LHCN-M2 (cell line): ENCODE measurements at places on chromosomes 2 and 18. TPM values are rescaled to one million over a fixed set of nuclear protein-coding genes. Genes with fewer than 3 reads are reported as not detected.

DNA sequence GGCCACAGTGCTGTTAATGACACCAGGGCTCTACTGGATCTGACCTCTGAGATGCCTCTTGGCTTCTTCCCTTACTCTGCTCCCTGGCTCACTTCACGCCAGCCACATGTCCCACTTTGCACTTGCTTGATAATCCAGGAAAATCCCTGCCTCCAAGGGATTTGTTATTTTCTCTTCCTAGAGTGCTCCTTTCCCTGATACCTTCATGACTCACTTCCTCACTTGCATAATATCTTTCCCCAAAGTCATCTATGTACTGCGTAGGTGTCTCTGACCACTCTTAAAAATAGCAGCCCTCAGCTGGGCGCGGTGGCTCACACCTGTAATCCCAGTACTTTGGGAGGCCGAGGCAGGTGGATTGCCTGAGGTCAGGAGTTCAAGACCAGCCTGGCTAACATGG lies 572.3 kb downstream of the PLCL1 start:
- DNase-seq = no peak

DNA sequence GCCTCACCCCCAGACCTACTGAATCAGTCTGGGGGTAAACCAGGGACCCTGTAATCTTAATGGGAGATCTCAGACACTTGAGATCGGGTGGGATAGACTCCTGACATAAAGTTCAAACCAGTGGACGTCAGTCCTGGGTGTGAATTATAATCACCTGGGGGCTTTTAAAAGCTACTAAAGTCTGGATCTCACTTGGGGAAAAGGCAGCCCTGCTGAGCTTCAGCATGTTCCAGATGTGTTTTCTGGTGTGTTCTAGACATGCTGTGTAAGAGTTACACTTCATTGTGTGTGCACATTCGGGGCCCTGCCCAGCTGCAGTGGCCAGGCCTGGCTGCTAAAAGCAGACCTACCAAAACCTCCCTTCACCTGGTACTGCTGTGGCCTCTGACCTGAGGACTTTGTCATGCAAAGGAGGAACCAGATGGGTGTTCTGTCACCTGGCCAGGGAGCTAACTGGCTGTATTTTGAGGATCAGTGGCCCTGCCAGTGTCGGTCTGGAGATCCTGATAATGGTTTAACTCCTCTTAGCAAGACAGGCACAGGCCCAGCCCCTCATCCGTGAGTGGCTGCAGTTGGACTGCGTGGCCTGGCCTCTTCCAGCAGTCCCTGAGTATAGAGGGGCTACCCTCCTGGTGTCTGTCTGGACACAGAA lies 10.6 kb downstream of the RRM2 start:
- DNase-seq = no peak

GRCh38 chr2:168699844-168700417 lies 102.5 kb upstream of the NOSTRIN start:
- DNase-seq = peak; percentile 42

DNA sequence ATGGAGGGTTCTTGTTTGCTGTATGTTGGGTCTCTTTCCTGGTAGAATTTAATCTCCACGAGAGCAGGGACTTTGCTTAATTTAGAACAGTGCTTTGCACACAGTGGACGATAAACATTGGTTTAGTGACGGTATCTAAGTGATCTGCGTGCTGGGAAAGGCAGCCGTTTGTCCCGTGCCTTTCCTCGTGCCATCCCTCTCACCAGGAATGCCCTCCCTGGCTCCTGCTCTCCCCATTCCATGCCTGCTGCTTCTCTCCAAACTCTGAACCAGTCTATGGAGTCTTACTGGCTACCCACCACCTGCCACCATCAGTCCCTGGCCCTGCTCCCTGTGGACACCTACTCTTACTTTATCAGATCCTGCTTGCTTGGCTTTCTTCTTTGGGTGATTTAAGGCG lies 27.3 kb upstream of the TNP1 start:
- DNase-seq = no peak

DNA sequence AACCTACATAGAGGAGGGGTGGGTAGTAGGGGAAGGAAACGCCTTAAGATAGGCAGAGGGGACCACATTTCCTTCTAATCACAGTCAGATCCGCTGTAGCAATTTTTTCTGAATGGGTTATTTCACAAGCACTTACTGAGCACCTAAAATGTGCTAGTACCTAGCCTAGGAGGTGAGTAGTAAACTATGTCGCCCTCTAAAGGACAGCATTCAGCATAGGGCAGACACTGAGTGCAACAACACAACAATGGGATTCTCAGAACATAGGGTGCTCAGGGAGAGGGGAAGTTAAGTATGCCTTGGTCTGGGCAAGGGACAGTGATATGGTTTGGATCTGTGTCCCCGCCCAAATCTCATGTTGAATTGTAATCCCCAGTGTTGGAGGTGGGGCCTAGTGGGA lies 166.1 kb upstream of the RAB6C start:
- DNase-seq = no peak

DNA sequence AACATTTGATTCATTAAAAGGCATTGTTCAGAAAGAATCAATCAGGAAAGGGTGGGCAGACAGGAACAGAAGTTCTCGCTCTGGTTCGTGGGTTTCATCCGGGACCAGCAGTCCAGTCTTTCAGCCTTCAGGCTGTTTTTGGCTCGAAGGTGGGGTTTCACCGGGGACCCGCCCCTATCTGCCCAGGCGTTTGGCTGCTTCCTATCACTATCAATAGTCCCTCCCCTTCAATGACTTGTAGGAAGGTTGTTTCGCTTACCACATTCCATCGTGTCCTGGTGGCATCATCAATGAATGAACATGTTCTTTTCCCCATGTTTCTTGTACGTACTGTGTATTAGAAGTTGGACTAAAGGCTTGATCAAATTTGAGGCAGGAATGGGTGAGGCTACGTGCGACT lies 130.3 kb downstream of the NEDD4L start:
- DNase-seq = no peak

DNA sequence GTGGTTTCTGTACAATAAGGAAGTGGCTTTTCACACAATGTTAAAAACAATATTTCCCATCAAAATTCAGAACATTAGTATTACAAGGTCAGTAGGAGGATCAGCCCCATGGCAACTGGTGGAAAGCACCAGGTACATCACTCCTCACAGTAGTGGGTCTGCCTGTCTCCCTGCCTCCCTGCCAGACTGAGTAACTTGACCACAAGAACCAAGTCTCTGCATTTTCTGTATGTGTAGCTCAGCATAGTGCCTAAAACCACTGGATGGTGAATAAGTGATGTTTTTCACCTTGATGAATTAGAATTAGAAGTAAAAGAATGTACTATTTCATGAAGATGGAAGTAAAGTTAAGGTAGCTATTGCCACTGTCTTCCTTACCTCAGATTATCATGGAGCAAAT lies 4.1 kb upstream of the WDR7 start:
- no peak for DNase-seq

GRCh38 chr2:240921995-240922244 lies 15.8 kb downstream of the CROCC2 start:
- DNase-seq = no peak

DNA sequence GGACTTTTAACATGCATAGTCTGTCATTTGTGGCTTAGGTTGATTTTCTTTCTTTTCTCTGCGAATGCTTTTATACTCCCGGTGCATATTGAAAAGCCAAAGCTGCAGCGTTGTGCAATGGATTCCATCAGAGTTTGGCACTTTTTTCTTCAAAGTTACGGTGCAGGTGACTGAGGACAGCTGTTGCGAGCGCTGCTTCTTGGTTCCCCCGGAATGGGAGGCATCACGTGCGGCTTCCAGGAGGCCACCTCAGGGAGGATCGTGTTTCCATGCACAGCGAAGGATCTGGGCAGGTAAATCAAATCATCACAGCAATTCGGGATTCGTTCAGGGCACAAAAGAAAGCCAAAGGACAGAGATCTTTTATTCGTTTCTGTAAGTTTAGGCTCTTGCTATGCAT lies 109.6 kb upstream of the ALKAL2 start:
- no peak for DNase-seq

DNA sequence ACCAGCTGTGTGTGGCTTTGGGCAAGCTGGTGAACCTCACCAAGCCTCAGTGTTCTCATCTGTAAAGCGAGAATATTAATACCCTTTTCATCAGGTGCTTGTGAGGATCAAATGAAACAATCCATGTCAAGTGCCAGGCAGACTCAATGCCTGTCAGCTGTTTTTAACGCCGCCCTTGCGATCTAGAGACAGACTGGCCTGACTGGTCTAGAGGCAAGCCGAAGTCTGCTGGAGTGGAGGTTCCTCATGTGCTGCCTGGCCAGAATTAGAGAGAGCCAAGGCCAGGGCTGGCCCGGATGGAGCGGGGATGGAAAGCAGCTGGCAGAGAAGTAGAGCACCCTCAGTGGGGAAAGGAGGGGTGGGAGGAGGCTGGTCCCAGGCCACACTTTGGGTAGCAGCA lies 74.5 kb upstream of the B3GNT7 start:
- DNase-seq = no peak

DNA sequence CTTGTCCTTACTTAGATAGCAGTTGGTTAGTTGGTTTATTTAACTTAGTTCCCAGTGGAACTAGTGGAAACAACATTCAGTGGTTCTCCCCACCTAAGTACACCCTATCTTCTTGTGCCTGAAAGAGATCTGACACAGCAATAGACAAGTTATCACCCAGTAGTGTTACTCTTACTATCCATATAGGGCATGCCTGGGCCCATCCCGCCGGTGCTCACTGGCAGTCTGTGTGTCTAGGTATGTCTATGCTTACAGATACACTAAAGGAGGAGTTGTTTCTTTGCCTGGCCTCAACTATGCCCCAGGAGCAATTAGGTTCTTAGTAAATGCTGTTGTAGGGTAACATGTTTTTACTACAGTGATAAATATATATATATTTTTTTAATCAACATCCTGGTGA lies 12.0 kb upstream of the NRP2 start:
- DNase-seq = no peak

DNA sequence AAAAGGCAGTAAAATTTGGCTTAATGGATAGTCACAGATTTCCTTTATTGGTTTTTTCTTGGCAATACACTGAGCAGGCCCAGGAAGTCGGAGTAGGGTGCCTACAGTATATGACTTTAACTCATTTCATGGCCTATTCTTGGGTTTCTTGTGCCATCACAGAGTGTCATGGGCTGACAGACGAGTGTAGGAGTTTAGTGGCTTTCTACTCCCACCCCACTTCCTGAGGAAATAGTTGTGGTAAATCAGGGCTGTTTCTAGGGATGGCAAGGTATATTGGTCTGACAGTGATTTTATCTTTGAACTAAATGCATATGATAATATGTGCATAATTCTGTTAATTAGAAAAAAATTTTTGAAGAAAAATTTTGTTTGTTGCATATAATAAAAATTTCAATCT lies 100.1 kb downstream of the PLCL1 start:
- DNase-seq = no peak

- peak; percentile 65 for DNase-seq
Measured at GRCh38 chr2:65198737-65199136, 28.9 kb upstream of the ACTR2 start.

- DNase-seq = no peak
Measured at GRCh38 chr2:221258464-221258863, 313.6 kb downstream of the EPHA4 start.

- DNase-seq = no peak
Measured at GRCh38 chr18:13442451-13442850, 223.9 kb downstream of the LDLRAD4 start.

Gene NGEF
- 0.26 and 0.34 TPM in 2 replicates for total RNA-seq

Gene CPLX4
- not detected in 2 replicates for total RNA-seq

Gene CROCC2
- under 0.01 TPM in 1 of 2 replicates, not detected in the other for total RNA-seq

Gene SPDYA
- total RNA-seq = 0.63 and 1.1 TPM in 2 replicates

Gene RALBP1
- total RNA-seq = 67.3 and 70.8 TPM in 2 replicates

Gene ZAP70
- total RNA-seq = 0.40 TPM in 1 of 2 replicates, not detected in the other
